Posterior vena cava (tissue), 2 donors: ENCODE measurements at places on chromosomes 6 and 20. TPM values are rescaled to one million over a fixed set of nuclear protein-coding genes. Genes with fewer than 3 reads are reported as not detected.

The GRM4 gene
- total RNA-seq: not detected

The RIPOR3 gene
- total RNA-seq: 10.6 TPM

The CST2 gene
- total RNA-seq: not detected

GRCh38 chr6:116059713-116060571 lies 749 bp downstream of the FRK start:
- DNase-seq: peak; percentile 46

DNA sequence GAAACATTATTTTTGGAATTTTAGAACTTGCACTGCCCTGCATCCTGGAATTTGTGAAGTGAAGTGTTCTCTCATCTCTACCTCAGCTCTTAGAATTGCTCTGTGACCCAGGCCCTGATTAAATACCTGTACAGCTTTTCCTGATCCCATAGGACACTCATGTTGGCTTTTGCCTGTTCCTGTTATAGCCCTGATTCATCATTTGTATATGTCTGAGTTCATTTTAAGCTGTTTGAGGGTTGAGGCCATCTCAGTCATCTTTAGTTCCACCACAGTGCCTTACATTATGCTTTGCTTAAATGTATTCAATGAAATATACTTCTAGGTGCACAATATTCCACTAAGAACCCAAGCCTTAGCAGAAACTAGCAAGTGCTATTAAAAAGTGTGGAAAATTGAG lies 26.4 kb downstream of the ZFAND3 start:
- no peak for DNase-seq

DNA sequence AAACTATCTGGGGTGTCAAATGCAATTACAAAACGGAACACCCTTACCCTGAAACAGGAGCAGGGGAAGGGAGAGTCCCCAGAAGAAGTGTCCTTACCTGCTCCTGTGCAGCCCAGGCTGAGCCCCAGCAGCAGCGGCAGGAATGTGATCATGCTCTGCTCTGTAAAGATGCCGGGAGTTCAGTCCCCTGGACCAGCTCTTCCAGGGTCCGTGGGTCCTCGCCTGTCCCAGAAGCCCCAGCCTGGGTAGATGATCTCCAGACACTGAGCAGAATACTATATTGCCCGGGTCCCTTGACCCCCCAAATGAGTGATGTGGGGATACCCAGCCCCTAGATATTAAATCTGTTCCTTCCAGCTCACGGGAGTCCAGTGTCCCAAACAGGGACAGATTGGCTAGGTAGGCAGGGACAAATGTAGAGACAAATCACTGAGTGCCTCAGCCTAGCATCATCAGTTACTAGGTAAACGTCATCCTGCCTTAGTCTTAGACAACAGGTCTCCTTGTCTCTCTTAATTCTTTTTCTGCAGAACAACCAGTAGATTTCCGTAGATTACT lies at the start of gene HLA-DMB:
TSS of gene HLA-DMB (minus strand) at position 373 of the 558 bp plus-strand sequence. CDS start at position 152, 221 bp downstream.
- DNase-seq: no peak

DNA sequence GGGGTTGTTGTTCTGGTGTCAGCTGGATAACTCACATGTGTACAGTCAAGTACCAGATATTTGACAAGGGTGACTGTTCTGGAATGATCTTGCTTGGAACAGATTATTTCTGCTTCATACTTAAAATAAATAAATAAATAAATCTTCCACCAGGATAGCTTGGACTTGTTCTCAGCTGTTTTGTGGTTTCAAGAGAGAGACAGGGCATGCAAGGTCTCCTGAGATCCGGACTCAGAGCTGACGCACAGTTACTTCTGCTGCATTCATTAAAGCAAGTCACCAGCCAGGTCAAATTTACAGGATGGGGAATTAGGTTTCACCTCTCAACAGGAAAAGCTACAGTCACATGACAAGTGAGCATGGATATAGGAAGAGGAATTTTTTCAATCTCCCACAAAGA lies 285.0 kb upstream of the SPTLC3 start:
- no peak for DNase-seq

- DNase-seq: peak; percentile 70
These were observed 246.7 kb downstream of the TTLL2 start for GRCh38 chr6:167571550-167571949.

GRCh38 chr20:36836591-36837269 lies 39.2 kb upstream of the TLDC2 start:
- DNase-seq: peak; percentile 84

DNA sequence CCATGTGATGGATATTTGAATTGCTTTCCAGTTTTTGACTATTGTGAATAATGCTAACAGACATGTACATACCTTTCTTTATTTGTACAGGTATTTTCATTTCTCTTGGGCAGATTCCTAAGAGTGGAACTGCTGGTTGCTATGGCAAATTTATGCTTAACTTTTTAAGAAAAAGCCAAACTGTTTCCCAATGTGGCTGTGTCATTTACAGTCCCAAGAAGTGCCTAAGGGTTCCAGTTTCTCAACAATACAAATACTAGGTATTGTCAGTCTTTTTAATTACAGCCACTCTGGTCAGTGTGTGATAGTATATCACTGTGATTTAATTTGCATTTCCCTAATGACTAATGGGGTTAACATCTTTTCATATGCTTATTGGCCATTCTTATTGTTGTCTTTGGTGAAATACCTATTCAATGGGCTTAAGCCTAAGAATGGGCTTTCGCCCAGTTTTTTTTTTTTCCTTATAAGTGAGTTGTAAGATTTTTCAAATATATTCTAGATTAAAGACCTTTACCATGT lies 10.3 kb downstream of the REPS1 start:
- DNase-seq: no peak

DNA sequence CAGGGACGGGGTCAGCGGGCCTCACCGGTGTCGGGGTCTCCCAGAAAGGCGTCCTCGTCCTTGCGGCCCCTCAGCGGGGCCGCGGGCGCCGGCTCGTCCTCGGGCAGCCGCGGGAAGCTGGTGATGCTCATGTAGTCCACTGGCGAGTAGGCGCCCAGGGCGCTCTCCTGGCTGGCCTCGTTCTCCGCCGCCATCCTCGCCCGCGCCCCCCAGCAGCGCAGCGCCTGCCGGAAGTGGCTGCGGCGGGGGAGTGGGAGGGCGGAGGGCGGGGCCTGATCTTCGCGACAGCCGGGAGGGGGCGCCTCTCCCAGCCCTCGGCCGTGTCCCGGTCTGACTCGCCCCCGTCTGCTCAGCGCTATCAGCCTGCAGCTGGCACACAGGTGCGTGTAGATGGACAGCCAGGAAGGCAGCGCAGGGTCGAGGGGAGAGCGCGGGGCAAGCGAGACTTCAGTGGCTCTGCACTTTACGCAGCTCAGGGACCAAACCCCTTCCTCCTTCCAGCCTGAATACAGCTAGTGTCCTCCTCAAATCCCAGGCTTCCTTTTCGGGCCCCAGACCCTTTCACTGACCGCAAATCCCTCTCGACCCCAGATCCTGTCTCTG lies at the start of gene GGT7:
TSS of gene GGT7 (minus strand) at position 235 of the 603 bp plus-strand sequence. CDS start at position 194, 41 bp downstream.
- peak; percentile 93 for DNase-seq

GRCh38 chr20:36368869-36369268 lies 62.7 kb downstream of the DLGAP4 start:
- no peak for DNase-seq

GRCh38 chr6:107674995-107675738 lies 148.9 kb downstream of the SCML4 start:
- DNase-seq: peak; percentile 95

GRCh38 chr20:16366529-16366928 lies 206.7 kb downstream of the KIF16B start:
- DNase-seq: no peak

DNA sequence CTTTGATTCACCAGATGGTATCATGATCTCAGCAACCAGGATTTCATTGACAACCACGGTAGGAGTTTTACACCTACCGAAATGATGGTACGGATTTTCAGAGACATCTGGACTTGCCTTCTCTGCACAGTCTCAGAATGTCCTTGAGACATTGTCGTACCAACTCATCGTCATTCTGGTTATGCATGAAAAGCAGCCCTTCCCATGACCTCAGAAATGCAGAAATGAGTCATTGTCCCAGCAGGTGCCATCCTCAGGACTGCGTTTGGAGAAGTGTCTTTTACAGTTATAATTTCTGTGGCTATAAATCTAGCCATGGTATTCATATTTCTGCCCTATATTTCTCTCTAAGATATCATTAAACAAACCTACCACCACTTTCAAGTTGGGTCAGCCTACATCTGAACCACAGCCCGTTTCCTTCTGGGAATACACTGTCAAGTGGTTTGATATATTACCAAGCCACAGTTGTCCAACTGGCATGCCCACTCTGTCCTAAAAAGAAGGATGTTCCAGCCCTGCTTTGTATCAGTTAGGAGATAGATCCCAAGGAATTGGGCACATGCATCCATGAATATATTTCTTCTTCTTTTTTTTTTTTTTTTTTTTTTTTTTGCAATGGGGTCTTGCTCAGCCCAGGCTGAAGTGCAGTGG lies 7.5 kb upstream of the BFSP1 start:
- DNase-seq: no peak

DNA sequence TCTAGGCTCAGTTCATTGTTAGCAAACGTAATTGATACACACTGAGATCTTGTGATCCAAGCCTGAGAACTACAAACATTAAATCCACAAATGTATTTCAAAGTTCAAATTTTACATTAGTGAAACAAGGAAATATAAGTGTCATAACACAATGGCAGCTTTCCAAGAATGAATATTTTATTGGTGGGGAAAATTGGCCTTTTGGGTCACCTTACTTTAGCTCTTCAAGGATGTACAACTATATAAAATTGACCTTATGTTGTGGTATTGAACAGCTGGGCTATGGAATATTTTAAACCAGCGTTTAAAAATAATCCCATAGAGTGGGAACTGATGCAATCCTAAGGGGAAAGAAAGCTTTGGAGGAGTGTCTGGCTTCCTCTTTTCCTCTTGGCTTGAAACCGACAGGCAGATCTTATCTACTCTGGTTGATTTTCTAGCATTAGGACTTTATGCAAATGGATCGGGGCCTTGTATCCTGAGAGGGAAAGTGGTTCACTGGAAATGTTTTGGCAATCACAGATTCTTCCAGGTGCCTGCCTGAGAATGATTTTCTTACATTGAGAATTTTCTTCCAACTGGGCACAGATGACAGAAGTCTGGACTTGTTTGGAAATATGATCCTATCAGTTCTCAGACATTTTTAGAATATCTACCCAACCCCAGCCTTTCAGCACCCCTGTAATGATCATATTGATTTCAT lies 184.8 kb upstream of the ECI2 start:
- no peak for DNase-seq

GRCh38 chr6:31441365-31442267 lies 38.2 kb downstream of the MICA start:
- peak; percentile 97 for DNase-seq

DNA sequence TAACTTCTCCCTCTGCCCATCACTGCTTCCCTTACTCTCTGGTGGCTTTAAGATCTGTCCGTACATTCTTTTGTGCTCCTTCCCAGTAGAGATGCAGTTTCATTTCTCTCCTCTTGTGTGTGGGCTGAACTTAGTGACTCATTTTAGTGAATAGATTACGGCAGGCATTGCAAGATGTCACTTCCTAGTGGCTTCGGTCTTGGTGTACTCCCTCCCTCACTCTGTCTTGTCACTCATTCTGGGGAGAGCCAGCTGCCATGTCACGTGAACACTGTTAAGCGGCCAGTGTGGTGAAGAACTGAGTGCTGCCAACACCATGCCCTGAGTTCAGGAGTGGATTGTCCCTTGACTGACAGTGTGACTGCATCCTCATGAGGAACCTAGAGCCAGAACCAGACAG lies 115.9 kb downstream of the OTOR start:
- no peak for DNase-seq

- peak; percentile 66 for DNase-seq
These were observed 16.5 kb upstream of the AAR2 start for GRCh38 chr20:36219671-36220220.
